CD4-positive, alpha-beta T cell treated with Interleukin-10 for 1 hour (primary cell): ENCODE measurements at places on chromosomes 11 and 22.
A peak's percentile ranks its signal among the peaks of the same experiment; 100 is the strongest.

GRCh38 chr11:104694259-104695064, 203.8 kb downstream of the CASP12 start:
- no peak for DNase-seq

DNA sequence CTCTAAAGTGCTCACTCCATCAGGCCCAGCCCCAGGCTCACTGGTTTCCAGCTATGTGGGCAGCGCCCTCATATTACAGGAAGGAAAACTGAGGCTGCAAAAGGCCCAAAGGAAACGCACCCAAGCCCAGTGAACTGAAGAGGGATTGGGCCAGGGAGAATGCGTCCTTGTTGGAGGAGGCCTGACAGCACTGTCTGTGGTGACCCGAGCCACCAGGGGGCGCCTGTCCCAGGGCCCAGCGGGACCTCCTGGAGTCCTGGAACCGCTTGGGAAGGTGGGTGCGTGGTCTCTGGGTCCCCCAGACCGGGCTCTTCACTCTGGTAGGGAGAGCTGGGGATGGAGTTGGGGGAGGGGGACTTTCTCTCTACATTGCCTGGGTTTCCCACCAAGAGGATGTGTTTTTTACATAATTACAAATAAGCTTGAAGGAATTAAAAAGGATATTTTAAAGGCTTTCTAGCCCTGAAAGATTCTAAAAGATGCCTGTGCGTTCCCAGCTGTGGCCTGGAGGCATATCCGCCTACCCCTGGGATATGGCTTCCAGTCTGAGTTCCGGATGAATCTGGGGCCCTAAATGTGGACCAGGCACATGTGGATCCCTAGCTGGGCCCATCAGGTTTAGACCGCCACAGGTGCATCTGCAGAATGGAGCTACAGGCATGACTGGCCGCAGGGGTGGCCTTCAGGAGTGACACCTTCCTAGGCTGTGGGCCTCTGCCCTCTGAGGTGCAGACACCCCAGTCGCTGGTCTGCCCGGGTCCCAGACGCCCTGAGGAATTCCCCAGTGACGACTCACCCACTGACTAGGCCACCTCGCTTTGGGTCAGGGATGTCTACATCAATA, 4.2 kb downstream of the SPI1 start:
- DNase-seq, result peak; percentile 84

DNA sequence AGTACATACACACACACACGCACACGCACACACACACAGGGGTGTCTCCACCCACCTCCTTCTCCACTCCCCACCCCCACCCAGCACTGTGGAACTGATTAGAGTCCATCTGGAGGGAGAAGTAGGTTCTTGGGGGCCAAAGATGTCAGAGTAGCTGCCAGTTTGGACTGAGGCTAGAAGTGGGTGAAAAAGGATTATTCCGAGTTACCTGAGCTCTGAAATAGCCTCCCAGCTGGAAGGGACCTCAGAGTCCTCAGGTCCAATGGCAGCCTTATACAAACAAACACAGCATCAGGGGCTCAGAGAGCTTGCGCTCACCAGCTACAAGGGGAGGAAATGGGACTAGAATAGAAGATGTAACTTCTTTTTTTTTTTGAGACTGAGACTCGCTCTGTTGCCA, 20.8 kb downstream of the IL10RA start:
- DNase-seq, result no peak

DNA sequence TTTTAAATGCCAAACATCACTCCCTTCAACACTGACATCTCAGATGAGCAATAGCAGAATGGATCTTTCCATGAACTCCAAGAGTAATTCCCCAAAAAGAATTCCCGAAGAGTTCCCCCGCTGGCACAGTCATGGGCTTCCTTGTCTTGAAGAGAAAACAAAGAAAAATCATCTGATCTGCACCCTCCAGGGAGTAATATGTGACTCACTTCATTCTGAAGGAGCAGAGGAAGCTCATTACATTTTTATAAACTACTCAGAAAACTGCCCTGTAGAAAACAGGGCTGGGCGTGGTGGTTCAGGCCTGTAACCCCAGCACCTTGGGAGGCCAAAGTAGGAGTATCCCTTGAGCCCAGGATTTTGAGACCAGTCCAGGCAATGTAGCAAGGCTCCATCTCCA, 35.7 kb downstream of the CELSR1 start:
- no peak for DNase-seq

GRCh38 chr11:78420796-78421209, 3.2 kb upstream of the GAB2 start:
- DNase-seq, result peak; percentile 15

GRCh38 chr22:50267591-50268390, 2.4 kb downstream of the MAPK11 start:
- peak; percentile 69 for DNase-seq

GRCh38 chr11:125301346-125301745, 136.8 kb downstream of the PKNOX2 start:
- DNase-seq, result no peak

DNA sequence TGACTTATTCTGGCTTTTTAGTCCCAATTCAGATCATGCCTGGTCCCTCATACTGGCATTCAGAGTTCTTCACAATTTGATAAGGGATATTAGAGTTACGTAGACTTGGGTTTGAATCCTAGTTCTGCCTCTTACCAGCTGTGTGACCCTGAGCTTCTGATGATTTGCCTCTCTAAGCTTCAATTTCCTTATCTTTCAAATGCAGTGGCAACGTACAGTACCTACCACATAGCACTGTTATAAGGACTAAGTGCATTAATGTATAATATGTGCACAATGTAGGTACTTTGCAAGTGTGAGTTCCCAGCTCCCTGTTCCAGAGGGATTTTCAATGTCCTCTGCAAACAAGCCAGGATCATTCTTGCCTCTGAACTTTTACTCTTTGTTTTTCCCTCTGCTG, 7.3 kb downstream of the RHOG start:
- no peak for DNase-seq

DNA sequence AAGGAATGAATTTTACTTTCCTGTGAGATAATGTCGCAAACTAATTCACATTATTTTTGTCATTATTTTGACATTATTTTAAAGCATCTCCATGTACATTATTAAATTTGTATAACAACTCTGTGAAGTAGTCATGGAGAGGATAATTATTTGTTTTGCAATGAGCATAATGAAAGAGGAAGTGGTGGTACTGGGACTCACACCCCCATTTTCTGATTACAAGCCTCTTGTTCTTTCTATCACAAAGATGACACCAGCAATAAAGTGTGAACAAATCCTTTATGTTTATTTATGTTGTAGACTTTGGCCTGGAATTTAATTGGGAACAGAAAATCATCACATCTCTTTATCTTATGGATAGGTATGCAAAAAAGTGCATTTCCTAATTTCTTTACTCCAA, 522.6 kb downstream of the TMEM135 start:
- no peak for DNase-seq

DNA sequence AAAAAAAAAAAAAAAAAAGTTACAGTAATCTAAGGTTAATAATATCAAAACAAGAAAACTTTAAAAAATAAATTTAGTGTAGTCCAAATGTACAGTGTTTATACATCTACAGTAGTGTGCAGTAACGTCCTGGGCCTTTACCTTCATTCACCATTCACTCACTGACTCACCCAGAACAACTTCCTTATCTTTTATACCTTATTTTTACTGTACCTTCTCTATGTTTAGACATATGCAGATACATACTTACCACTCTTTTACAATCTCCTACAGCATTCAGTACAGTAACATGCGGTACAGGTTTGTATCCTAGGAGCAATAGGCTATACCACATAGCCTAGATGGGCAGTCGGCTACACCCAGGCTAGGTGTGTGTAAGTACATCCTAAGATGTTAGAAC, 38.5 kb downstream of the TCF20 start:
- no peak for DNase-seq

GRCh38 chr11:66489636-66490035, 9.4 kb downstream of the DPP3 start:
- no peak for DNase-seq

DNA sequence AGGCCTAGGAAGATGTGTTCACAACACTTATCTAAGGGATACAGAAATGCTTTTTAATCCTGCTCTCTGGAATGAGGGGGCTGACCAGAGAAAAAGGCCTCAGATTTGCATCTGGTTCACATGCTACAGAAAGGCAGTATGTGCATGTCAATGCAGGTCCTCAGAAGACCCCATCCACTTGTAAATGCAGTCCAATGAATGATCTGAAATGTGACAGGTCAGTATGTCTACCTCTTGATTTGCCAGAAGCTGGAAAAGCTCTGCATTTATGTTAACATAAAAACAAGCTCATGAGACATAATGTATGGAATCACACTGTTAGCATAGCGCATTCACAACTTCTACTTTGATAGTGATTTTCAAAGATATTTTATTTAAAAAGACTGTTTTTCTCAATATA, 367.4 kb upstream of the CHORDC1 start:
- no peak for DNase-seq

GRCh38 chr11:120540744-120541465, 29.4 kb downstream of the GRIK4 start:
- DNase-seq, result no peak

- DNase-seq, result peak; percentile 61
Measured at GRCh38 chr22:24230911-24231656, 13.8 kb downstream of the GGT5 start.

GRCh38 chr11:116255321-116255953, 517.4 kb downstream of the BUD13 start:
- DNase-seq, result no peak

DNA sequence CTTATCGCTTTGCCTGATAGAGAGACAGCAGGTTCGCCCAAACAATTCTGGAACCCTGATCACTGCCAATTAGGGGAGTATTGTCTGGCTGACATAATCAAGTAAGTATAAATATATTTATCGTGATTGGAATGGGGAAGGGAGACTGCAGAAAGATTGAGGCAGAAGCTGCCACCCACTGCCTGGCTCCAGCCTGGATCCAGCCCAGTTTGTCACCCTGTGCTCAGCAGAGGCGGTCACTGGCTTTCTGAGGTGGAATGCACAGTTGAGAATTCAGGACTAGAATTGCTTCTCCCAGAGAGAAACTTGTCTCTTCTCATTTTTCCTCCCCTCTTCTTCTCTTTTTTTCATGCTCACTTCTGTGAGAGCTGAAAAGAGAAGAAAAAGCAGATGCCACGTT, 25.9 kb downstream of the GRAP2 start:
- no peak for DNase-seq

GRCh38 chr11:84497981-84498411, 1129.1 kb downstream of the DLG2 start:
- DNase-seq, result no peak

DNA sequence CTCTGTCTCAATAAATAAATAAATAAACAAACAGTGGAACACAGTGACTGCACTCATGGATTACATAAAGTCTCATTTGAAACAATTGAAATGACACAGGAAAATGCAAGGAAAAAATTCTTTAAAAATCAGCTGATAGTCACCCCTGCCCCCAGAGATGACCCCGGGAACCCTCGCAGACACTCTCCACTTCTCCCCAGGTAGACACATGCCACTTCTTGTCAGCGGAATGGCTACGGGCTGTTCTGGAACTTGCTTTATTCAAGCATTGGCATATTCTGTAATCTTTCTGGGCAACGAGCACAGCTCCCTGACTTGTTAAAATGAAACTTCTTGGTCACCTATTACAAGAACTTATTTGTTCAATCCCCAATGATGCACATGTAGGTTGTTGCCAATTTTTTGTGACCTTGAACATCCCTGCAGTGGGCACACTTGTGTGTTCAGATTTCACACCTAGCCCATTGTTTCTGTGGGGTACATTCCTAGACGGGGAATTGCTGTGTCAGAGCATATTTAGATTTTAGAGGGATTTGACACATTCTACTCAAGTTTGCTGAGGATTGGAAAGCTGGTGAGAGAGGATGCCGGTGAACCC, 32.8 kb downstream of the MYEOV start:
- no peak for DNase-seq

- DNase-seq, result no peak
Measured at GRCh38 chr11:74720596-74721478, 10.4 kb downstream of the CHRDL2 start.

DNA sequence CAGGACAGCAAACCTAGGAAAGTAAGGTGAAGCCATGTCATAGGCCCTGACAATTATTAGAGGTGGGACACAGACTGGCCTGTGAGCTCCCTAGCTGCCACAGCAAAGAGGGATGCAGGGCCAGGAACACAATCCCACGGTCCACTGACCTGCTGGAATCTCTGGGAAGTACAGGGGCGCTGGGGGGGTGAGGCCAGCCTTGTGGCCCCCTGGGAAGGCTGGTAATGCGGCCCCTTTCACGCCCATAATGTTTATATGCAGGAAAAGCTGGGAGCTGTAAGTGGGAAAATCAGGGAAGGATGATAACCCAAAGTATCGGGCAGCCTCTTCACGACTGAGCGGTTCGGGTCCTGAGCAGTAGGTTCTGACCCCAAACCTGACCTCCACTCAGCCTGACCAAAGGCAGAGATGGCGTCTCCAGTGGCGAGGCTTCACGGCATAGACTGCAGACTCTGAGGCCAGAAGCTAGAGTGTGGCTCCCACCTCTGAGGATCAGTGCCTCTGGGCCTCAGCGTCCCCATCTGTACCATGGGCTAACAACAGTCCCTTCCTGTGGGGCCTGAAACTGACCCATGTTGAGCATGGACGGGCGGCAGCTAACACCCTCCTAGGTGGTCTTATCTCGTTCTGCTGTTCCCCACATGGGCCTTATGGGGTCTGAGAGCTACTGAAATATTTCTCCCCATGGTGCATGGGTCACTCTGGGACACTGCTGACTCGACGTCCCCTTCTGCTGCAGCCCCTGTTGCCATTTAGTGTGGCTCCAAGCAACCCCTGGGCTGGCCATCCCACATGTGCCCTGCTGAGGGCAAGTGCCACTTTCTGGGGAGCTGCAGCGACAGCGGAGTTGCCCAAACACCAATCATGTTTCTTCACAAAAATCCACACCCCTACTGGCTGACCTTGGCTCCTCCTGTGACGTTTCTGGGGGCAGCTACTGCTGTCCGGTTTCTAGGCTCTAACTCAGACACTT, 101.8 kb downstream of the PHF21B start:
- DNase-seq, result no peak

DNA sequence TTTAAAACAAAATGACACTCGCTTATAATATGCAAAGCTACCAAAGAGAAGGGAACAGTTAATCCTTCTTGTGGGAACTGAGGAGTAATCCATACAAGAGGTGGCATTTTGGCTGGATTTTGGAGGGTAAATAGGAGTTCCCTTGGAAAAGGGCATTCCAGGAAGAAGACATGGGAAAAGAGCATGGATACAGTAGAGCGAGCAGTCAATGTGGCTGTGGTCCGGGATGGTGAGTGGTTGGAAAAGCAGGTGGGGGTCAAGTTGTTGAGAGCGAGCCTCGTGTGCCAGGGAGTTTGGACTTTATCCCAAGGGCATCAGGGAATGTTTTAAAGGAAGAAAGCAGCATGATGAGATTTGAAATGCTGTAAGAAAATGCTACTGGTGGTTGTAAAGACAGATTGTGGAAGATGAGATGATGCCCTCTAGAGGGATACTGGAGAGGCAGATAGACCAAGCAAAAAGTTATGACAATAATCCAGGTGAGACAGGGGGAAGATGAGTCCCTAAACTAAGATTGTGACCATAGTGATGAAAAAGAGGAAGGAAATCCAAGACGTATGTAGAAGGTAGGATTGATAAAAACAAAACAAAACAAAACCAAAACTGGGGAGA, 3.8 kb upstream of the MMP7 start:
- DNase-seq, result no peak

- DNase-seq, result no peak
Measured at GRCh38 chr11:126878913-126879482, 121.6 kb downstream of the KIRREL3 start.
